T-helper 17 cell (primary cell): ENCODE measurements at places on chromosomes 1 and 21.

DNA sequence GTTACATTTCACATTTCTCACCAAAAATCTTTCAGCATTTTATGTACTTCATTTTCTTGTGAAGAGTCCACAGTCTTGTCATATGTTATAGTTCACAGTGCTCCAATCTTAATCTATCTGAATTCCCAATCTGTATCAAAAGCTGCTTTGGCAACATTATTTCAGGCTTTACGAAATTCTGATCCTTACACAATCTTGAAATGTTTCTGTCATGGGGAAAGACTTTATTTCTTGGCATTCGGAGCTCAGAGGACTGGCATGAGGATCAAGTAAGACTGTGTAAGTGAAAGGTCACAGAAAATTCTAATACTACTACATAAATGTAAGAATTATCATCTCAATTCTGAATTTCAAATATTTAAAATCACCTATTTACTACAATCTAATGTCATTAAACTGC, 2.0 kb downstream of the USP33 start:
- DNase-seq: no peak

GRCh38 chr1:75334876-75335389, 200.7 kb downstream of the LHX8 start:
- DNase-seq: no peak

GRCh38 chr1:97277891-97278654, 556.5 kb downstream of the PTBP2 start:
- DNase-seq: no peak

- no peak for DNase-seq
These were observed 134.1 kb downstream of the TMEM53 start for GRCh38 chr1:44539991-44540730.

DNA sequence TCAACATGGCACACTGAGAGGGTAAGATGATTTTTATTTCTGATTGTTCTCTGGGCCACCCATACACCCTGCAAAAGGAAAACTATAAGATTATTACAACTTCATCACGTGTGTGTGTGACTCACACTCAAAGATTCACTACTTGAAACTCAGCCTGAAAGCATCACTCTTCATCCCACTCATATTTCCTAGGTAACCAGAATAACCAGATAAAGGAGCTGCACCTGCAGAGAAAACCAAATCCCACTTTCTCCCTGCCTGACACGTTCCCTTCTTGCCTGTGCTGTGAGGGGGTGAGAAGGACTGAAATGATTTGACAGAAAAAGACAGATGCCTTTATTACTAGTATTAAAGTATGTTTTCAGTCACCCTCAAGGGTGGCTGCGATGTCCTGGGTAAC, 131.6 kb downstream of the TGFBR3 start:
- no peak for DNase-seq

- no peak for DNase-seq
These were observed 41.3 kb downstream of the RPAP2 start for GRCh38 chr1:92340154-92340553.

DNA sequence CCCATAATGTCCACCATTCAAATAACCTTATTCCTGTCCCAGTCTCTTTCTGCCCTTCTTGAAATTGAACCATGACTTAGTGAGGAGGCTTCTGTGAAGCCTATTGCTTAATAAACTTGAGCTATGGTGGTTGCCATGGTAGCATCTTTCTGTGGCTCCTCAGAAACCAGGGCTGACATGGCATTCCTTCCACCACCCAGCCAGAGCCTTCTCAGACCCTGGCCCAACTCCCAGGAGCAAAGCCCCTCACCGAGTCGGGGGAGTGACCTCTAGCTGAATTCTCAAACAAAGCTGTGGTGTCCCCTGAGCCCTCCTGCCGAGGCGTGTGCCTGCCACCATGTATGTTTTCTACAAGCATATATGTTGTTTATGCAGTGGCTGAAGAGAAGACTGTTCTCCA, 259.1 kb downstream of the CACNA1E start:
- DNase-seq: no peak

- no peak for DNase-seq
These were observed 88.2 kb downstream of the GABPA start for GRCh38 chr21:25822981-25823380.

DNA sequence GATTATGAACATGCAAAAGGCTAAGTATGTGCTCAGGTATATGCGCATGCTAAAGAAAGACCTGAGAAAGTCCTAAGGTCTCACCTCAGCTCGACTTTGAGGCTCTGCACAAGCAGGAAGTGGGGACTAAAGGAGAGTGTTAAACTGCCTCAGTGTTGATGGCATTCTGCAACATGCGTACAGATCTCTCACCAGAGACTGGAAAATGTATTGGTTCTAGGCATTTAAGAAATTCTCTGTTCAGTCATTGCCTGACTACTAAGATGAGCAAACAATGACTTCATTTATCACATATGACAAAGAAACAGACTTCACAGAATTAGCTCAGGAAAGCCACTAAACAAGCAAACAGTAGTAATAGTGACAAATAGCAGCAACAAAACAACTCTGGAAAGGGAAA, 90.8 kb downstream of the USH2A start:
- DNase-seq: no peak
